NCI-H524 treated with DMSO at 0.1 percent for 48 hours (cell line): ENCODE measurements at places on chromosomes 11 and 22.

- DNase-seq: no peak
Measured at GRCh38 chr11:91243630-91244029, 981.0 kb upstream of the FAT3 start.

DNA sequence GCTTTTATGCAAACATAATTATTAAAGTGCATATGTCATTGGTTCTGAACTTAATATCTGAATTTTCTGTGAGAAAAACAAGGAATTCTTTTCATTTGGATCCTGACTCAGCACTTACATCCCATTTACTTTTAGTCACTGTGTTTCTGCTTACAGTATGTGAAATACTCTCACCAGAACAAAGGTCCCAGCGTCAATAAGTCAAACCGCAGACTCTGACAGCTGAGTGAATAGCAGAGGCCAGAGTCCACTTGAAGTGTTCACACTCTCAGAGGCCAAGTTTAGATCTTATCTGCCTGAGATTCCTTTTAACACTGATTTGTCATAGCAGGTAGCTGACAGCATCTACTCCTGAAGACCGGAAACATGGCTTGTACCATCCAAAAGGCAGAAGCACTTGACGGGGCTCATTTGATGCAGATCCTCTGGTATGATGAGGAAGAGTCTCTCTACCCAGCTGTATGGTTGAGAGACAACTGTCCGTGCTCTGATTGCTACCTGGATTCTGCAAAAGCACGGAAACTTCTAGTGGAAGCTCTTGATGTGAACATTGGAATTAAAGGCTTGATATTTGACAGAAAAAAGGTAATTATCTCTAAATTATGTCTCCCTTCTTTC is 14.6 kb downstream of the BBOX1 start:
- DNase-seq: no peak

DNA sequence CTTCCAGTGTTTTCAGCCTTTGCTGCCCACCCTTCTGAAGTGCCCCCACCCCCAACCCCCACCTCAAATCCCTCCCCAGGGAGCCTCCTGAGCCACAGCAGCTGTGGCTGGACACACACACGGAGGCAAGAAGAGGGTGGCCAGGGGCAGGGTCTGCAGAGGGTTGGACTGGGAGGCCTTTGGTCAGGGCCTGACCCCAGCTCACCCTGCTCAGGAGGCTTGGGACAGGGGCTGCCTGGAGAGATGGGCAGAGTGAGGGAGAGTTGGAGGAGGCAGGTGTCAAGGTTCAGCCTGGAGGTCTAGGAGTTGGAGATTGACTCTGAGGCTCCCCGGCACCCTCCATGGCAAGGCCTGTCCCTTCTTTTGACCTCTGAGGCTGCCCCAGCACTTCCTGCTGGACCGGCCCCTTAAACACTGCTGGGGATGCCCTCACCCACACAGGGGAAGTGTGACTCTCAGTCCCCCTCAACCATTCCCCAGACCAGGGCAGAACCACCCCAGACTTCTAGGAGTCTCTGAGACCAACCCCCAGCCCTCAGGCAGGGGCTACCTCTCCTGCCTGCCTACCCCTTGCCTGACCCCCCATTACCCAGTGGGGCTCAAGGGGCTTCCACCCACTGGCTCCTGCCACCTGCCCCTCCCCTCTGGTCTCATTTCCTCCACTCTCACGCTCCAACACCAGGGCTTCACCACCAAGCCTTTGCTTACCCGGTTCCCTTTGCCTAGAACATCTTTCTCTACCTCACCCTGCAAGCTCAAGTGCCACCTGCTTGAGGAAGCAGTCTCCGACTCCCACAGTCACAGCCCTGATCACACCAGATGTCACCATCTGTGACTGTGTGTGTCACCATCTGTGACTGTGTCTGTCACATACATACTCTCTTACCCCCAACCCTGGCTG is 8.6 kb downstream of the ARAP1 start:
- peak; percentile 84 for DNase-seq

DNA sequence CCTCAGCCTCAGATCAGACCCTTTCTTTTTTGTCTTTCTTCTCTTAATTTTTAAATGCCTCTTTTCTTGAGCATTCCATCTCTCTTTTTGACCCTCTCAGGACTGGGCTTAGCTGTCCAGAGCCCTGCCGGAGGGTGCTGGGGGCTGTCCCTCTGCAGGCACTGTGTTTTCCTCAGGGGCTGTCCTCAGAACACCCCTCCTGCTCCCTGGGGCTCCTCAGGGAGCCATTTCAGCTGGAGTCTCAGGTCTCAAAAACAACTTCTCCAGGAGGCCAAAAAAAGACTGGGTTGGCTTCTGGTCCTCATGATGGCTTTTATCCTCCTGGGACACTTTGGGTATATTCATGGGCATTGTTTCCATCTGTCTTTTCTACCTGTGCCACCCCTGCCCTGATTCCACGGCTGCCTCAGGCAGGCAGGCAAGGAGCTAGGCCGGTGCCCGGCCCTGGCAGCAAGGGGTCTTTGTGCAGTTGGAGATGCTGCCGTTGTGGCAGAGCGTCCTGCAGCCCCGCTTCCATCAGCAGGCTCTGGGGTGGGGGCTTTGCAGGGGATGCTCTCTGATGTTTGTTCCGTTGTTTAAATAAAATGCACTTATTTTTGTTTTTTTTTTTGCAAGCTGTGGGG is 85.1 kb downstream of the CEP164 start:
- no peak for DNase-seq

DNA sequence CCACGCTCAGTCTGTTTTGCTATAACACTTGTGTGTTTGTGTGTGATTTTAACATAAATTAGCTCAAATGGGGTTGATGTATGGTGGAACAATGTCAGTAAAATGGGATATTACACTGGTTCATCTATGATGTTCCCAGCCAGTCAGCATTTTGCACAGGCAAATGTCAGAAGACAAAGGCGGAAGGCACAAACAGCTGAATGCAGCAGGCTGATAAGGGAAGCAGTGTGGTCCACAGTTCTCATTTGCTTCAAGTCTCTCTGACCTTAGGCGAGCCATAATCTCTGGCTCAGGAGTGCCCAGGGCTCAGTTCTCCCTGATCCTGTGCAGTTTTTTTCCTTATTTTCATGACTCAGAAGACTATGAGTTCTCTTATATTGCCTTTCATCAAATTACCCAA is 102.7 kb downstream of the FAR1 start:
- no peak for DNase-seq

GRCh38 chr22:39350757-39351688 is 1.2 kb downstream of the SYNGR1 start:
- DNase-seq: no peak

DNA sequence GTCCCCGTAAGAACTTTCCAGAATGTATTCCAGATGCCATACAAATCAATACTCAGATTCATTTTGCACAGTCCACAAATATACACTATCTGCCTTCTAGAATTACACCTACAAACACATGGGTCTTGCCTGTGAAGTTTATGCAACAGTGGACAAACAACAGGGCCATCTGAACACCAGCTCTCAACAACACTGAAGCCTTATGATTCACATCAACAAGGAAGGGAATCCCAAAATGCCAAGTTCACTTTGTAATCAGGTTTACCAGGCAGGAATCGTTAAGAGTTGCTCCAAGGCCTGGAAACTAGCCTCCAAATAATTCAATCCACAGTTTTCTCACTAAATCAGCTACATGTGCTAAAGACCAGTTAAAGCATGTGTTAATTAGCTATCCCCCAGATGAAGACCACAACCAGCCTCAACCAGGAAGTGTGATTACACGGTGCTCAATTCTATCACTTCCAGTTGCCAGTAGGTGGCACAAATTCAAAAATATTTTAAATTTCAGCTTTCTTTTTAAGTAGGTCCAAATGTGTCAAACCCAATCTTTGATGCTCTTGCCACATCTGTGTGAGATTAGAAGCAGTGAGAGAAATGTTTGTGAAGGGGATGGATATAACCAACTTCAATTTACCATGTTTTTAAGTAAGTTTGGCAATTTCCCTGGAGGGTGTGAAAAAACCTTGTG is 139.1 kb upstream of the BDNF start:
- DNase-seq: no peak

DNA sequence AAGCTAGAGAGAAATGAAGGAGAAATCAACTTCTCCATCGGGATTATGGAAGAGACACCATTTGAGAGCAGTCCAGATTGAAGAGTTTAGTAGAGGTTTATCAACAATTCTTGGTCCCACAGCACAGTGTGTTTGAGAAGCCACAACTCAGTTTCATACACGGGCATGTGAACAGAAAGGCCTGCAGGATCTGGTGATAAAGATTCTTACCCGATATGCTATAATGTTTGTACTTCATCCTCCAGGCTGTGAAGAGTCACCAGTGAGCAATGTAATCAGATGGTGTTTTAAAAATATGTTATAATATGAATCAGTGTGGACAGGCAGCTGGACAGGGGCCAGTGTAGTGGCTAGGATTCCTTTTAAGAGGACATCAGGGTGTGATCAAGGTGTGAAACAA is 29.7 kb upstream of the VWA5A start:
- no peak for DNase-seq

DNA sequence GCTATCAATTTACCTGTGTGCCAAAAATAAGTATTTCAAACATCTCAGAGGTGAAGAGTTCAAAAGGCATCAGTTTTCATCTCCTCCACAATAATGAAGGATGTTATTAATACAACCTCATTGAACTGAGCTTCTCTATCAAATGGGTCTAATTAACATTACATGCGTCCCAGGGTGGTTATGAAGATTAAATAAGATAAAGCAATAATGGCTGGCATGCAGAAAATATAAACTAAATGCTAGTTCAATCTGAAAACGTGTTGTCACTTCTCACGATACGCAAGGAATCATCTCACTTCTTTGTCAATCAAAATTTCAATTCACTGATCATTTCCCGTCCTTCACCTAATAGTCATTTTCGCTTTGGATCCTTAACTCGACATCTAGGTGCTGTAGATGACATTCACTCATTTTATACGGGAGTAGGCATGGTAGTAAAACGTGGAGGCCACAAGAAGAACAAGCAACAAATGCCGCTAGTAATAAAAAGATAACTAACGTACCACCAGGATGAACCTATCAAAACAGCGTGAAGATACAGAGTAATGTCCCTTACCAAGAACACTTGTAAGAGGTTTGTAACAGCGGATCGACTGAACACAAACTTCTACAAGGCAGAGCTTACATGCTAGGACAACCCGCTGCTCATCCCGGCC is 918 bp downstream of the CHORDC1 start:
- DNase-seq: no peak

- DNase-seq: no peak
Measured at GRCh38 chr11:119651802-119652584, 77.0 kb downstream of the NECTIN1 start.

- no peak for DNase-seq
Measured at GRCh38 chr22:38881464-38881871, 9.5 kb upstream of the CBX6 start.

DNA sequence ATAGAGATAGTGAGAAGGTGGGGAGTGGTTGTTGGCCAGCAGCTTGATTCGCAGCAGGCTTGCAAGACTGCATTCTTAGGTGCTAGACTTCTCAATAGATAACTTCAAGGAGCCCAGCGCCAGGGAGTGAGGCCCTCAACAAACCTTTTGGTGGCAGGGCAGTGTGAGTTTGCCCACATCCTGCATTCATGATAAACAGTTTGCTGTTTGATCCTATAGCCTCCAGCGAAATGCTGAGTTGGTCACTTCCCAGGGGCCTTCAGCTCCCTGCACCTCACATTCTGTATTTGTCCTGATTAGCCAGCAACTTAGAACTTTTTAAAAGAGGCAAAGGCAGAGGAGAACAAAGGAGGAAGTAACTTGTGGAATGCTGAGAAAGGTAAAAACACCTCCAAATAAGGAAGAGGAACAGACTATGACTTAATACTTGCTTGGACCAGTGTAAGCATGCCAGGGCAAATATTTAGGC is 25.1 kb downstream of the OR10A6 start:
- no peak for DNase-seq

DNA sequence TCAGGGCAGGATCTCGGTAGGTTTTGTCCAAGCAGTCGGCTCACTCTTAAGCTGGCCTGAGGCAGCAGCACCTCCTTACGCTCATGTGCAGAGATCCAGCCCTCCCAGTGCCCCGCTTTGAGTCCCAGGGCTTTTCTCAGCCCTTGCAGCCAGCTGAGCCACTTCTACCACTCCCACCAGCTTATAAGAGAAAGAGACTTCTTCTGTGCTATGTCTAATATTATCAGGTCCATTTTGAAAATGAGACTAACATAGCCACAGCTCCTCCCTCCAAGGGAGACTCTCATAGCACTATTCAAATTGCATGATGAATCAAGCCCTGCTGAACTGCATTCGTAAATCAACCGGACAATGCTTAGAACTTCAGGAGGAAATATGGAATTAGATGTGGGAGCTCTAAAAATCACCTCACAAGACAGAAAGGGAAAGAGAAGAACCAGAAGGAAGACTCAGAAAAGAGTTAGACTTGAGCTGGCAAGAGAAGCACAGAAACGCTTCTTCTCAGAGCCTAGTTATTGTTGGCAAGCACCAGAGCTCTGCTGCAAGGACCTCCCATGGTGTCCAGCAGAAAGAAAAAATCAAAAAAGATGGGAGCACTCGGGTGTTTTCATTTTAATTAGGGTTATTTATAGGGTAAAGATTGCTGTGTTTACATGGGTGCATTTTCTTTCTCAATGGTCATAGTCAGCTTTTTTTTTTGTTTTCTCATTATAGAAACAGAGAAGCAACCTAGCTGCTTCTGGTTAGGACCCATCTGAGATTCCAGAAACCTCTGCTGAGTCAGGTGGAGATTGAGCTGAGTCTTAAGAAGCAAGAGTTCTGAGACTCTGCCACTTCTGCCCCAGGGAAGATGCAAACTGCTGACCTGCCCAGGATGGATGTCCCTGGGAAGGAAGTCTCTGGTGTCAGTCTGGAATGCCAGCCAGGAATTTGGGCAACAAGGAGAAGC is 181.4 kb downstream of the ETS1 start:
- DNase-seq: no peak

- no peak for DNase-seq
Measured at GRCh38 chr11:95788921-95789505, 569 bp downstream of the FAM76B start.

DNA sequence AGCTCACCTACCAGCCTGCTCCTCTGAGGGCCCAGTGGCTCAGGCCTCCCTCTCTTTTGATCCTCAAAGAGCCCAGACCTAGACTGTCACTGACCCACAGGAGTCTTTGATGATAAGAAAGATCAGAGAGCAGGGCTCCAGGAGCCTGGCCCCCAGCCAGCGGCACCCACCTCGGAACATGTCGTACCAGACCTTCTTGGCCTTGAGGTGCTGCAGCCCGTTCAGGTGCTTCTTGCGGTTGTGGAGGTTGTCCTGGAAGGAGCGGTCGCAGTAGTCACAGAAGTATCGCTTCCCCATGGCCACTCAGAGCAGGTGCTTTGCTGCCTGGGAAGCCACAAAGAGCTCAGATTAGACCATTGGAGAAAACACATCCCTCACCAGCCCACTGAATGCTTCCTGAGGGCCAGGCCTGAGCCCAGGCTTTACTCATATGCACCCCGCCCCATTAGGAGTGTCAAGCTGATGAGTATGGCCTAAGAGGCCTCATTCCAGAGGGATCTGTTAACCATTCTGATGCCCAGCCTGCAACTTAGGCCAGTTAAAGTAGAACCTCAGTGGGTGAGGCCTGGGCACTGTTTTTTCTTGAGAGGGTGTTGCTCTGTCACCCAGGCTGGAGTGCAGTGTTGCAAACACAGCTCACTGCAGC is 18.4 kb downstream of the ZMAT5 start:
- no peak for DNase-seq

- DNase-seq: no peak
Measured at GRCh38 chr11:61155741-61156140, 5.5 kb downstream of the VPS37C start.

GRCh38 chr11:69642549-69642912 is 1.6 kb downstream of the CCND1 start:
- DNase-seq: no peak

- no peak for DNase-seq
Measured at GRCh38 chr11:122141725-122142124, 25.7 kb upstream of the BLID start.

GRCh38 chr11:113213549-113213948 is 100.8 kb upstream of the TTC12 start:
- no peak for DNase-seq

GRCh38 chr22:32765132-32765618 is 36.3 kb upstream of the TIMP3 start:
- DNase-seq: no peak
